LHCN-M2 (cell line): ENCODE measurements at places on chromosomes 3 and 15.

- DNase-seq: peak; percentile 75
Observed at GRCh38 chr15:64009798-64010261, 36.5 kb downstream of the DAPK2 start.

DNA sequence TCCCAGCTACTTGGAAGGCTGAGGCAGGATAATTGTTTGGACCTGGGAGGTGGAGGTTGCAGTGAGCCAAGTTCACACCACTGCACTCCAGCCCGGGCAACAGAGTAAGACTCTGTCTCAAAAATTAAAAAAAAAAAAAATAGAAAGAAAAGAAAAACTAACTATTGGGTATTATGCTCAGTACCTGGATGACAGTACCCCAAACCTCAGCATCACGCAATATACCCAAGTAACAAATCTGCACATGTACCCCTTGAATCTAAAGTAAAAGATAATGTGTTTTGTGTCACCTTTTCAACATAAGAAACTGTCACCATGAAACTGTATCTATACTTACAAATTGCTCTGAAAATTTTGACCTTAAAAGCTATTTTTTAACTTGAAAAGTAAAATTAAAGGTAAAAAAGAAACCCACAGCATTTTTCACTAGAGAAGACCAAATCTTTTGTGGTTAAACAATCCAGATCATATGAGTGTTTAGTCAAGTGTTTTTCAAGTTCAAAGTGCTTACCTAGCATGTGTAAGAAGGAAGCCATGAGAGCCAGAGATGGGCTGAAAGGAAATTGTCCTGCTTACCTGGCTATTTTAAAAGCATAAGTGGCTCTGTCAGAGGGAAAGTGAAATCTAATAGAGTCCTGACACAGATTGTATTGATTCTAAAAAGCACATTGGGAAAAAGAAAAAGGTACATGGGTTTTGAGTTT, 50.5 kb downstream of the MYO1E start:
- DNase-seq: no peak

DNA sequence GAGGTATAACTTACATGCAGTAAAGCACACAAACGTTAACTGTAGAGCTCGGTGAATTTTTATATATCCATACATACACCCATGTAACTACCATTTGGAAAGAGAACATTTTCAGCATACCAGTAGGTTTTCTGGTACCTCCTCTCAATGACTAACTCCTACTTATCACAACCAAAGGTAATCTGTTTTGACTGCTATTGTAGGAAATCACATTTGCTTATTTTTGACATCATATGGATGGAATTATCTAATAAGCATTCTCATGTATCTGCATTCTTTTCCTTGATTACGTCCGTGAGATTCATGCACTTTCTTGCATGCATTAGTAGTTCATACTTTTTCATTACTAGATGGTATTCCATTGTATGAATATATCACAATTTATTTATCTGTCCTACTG, 76.8 kb downstream of the CSNK1G1 start:
- no peak for DNase-seq

- no peak for DNase-seq
Observed at GRCh38 chr15:79883579-79884203, 13.1 kb downstream of the MTHFS start.

DNA sequence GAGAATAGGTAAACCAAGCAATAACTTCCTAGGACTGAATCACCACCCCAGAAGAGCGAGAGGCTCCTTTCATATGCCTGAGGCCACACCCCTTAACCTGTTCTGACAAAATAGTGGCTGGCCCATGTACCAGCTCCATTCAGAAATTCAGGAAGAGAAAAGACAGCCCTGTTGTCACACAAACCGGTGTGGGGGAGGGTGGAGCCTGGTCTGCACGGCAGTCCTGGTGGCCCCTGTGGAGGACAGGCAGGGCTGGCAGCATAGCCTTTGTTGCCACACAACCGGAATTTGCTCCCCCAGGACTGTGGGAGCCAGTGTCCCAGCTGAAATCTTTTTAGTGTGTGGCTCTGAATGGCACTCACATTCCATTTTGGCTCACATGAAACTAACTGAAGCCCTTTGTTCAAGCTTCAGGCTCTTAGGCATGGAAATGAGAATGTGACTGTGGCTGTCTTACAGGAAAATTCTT, 23.8 kb downstream of the RLBP1 start:
- no peak for DNase-seq

DNA sequence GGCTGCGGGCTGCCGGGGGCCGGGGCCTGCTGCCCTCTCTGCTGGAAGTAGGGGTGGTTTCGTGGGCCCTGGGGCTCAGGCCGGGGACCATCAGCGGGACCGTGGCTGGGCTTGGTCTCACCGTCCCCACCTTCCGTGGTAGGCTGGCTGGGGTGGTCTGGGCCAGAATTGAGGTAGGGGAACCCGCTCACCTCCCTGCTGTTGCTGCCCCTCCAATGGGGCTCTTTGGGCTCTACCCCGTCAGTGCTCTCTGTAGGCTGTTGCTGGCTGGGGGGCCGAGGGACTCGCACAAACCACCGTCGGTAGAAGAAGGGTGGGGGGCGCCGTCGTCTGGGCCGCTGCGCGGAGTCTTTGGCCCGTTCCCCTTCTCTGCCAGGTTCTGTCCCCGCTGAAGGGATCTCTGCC, 23.4 kb downstream of the RGMA start:
- no peak for DNase-seq

DNA sequence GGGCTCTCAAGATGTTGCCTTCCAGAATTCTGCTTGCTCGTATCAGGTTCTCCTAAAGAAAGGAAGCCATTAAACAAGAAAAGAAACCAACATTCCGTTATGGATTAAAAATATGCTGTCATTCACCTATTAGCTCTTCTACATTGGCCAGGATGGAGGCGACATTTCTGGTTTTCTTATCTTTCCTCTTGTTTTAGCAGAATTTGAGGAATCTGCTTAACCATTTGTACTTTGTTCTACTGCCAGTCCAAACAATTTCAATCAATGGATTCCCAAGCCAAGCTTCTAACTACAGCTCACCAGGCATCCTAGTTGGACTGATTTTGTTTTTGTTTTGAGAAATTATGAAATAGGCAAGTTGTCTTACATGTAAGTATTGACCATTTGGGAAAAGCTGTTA, 164.6 kb upstream of the TSC22D2 start:
- no peak for DNase-seq

- DNase-seq: no peak
Observed at GRCh38 chr3:20254268-20255117, 68.5 kb upstream of the SGO1 start.

GRCh38 chr3:177992993-177993970, 543.0 kb upstream of the KCNMB2 start:
- DNase-seq: no peak

DNA sequence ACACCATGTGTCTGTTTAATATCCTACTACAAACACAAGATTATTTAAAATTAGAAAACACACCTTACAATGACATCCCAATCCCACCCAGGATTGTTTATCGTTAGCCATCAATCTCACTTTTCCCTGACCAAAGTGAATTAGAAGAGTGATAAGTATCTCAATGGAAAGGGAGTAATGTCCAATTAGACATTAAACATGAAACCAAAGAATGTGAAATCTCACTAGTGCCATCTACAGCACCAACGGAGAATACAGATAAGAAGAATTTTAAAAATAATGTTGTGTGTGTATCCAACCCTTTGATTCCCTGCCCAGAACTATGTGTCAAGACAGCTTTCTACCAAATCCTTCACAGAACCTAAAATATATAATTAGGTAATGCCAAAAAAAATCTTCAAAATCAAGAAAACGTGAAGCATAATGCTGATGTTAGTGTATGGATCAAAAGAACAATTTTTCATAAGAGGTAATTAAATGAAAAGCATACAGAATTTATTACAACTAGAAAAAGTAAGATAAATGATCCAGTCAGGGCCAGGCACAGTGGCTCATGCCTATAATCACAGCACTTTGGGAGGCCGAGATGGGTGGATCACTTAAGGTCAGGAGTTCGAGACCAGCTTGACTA, 64.2 kb downstream of the SCAPER start:
- DNase-seq: peak; percentile 42

- DNase-seq: no peak
Observed at GRCh38 chr15:40243126-40243810, 4.4 kb downstream of the PAK6 start.

DNA sequence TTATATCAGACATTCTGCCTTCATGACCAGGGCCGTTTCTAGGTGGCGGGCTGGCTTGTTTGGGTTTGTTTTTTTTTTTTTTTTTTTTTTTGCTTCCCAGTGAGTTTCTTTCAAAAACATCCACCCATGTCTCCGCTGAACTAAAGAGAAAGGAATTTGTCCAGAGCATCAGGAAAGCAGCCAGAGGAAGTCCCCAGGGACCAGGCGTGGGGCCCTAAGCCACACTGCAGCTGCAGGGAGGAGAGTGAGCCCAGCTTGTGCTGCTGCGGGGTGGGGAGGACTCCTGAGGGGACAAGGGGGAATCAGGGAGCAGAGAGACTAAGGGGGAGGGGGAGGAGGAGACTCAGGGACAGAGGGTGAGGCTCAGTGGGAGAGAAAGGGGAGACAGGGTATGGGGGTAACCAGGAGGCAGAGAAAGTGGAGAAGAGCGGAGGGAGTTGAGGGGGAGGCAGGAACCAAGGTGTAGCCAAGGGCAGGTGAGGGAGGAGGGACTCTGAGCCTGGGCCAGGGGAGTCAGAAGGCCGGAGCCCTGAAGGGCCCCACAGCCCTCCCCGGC, 49.5 kb downstream of the CYP11A1 start:
- DNase-seq: peak; percentile 93

DNA sequence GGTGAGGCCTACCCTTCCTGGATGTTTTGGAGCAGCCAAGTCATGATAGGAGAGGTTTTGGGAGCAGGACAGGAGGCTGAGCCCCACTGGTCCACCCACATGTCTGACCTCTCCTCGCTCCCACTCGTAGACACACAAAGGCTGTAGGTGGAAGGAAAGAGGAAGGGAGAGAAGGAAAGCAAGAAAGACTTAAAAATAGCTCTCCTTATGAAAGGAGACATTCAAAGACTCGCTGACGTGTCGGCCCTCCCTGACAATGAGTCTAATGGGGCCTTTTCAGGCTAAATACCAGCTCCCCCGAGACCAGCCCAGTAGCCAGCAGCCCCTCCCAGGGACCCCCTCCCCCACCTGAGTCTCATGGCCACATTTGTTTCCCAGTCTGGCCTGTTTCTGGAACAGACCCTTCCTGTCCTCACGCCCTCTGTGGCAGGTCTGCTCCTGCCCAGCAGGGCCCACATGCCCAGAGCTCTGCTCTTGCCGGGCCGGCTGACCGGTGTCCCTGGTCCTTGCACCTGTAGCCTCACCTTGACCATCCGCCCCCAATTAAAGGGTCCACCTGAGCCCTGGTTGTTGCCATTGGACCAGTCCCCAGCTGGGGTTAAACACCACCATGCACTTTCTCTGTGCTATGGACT, 49.3 kb downstream of the FGD5 start:
- no peak for DNase-seq

- DNase-seq: no peak
Observed at GRCh38 chr3:4139462-4140140, 163.6 kb upstream of the SETMAR start.

GRCh38 chr3:190855151-190855550, 7.3 kb downstream of the GMNC start:
- no peak for DNase-seq

- DNase-seq: peak; percentile 63
Observed at GRCh38 chr3:50320853-50321335, 1.7 kb downstream of the HYAL2 start.

DNA sequence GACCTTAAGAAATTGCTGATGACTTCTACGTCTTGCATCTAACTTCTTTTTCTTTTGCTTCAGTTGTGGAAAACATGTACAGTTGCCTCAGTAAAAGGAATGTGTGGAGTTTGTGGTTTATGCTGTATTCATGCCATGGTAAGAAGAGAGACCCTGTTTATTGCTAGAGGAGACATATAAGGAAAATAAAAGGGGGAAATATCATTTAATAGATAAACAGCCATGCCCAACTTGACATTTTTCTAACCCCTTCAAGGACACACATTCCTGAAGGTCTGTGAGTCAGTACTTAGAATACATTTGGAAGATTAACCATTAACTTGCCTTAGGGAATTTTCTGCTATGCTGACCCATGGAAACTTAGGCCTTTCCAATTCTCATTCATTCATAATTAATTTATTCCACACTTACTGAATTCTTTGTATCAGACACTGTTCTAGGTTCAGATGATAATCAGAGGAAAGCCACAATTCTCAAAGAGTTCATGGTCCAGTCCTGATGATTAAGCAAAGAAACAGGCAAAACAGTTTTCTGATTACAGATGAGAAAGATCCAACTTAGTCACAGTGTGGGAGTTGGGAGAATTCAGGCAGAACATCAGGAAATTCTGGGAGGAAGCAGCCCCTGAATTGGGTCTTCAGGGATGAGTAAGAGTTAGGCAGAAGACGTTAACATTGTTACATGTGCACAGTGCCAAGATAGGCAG, 329.8 kb upstream of the RASGRP1 start:
- peak; percentile 92 for DNase-seq

GRCh38 chr3:54071601-54072000, 50.8 kb upstream of the CACNA2D3 start:
- no peak for DNase-seq

- DNase-seq: peak; percentile 76
Observed at GRCh38 chr3:172625404-172625803, 85.5 kb downstream of the NCEH1 start.

- DNase-seq: no peak
Observed at GRCh38 chr3:42492508-42493080, 9.8 kb upstream of the VIPR1 start.

DNA sequence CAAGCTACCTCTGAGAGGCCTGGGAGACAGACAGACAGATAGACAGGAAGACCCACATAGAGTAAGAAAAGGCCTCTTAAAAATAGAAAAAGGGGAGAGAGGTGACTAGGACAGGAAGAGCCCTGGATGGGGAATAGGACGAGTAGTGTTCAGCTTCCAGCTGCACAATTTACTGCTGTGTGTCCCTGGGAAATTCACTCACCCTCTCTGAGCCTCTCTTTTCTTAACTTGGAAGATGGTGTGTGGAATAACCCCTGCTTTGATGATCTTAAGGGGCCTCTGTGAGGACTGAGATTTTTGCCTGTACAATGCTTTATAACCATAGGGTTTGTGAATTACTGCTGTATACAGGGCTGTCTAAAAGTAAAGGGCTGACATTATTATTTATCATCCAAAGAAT, 37.5 kb downstream of the FEM1B start:
- no peak for DNase-seq

GRCh38 chr3:170711786-170712185, 125.9 kb upstream of the SLC7A14 start:
- DNase-seq: no peak

GRCh38 chr3:13025090-13025489, 48.1 kb downstream of the IQSEC1 start:
- peak; percentile 83 for DNase-seq

DNA sequence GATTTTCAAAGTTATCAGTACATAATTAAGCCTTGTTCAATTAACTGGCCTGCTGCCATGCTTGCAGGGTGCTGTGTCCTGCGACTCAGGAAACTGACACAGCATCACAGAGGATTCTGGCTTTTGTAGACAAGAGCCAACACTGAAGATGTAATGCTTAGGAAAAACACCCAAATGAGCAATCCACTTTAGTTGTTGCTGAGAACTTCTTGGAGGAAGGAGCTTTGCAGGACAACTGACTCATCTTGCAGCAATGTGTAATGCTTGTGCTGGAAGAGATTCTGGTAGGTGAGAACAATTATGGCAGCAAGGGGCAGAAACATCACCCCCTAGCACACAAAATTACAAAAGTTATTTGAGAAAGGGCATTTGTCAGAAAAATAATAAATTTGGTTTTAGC, 67.6 kb downstream of the NLGN1 start:
- DNase-seq: no peak

- DNase-seq: no peak
Observed at GRCh38 chr15:47725906-47726305, 8.6 kb downstream of the SEMA6D start.
